ENCODE measurements at places on chromosomes 4 and X.
A peak's percentile ranks its signal among the peaks of the same experiment; 100 is the strongest.

GRCh38 chr4:16859031-16859430 is 39.4 kb downstream of the LDB2 start:
- no peak for DNase-seq

DNA sequence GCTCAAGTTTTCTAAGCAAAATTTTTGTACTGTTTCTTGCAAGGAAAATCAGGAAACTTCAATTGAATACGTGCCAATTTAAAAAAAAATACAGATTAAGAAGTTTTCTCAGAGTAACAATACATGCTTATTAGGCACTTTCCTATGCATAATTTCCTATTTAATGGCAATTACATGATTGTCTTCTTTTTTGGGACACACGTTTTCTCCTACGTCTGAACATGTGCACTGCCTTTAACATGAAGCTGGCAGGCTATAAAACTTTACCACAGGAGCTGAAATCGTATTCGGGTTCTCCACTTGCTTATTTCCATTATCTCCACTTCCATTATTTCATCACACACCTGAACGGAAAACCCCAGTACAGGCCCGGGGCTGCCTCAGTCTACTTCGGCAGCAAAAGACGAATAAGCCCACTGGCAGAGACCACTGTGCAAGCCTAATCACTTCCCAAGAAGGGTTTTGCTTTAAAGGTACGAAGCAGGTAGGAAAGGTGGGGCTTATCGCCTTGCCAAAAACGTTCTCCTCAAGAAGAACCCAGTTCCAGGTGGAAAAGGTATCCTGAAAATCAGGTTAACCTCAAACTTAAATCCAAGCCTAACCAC is 575 bp downstream of the RCHY1 start:
- DNase-seq, result no peak

DNA sequence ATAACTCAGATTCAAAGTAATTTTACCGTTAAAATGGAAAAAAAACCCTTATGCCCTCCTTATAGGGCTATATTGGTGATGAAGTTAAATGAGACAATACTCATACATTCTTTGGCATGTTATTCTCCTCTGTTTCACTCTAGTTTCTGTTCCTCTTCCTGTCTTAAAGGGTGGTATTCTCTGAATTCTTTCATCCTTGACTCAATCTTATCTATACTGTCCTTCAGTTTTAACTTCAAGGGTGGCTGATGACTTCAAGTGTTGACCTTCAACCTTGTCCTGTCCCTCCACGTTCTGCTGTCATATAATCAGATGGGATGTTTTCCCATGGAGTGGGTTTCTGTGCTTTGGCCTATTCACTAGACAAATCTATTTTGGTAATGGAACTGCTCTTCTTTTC is 44.0 kb downstream of the ZNF518B start:
- no peak for DNase-seq

GRCh38 chr4:82818664-82819662 is 20.4 kb upstream of the SCD5 start:
- DNase-seq, result no peak

GRCh38 chrX:27571164-27571563 is 19.0 kb upstream of the DCAF8L2 start:
- DNase-seq, result no peak

DNA sequence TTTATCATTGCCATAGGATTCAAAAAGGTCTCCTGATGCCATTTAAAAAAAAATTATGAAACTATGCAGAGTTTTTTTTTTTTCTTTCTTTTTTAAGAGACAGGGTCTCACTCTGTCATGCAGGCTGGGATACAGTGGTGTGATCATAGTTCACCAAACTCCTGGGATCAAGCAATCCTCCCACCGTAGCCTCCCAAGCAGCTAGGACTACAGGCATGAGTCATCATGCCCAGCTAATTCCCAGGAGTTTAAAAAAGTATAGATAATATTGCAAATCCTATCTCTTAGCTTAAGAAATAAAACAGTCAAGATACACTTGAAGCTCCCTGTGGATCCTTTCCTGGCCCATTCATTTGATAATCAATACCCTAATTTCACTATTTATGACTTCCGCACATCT is 58.6 kb upstream of the PRSS48 start:
- DNase-seq, result peak; percentile 29

DNA sequence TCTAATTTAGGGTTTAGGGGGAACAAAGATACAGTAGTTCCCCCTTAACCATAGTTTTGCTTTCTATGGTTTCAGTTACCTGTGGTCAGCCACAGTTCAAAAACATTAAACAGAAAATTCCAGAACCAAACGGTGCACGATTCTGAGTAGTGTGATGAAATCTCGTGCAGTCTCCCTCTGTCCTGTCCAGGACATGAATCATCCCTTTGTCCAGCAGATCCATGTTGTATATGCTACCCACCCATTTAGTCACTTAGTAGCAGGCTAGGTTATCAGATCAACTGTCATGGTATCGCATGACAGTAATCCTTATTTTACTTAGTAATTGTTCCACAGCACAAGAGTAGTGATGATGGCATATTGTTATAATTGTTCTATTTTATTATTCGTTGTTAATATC is 556.1 kb downstream of the IL1RAPL1 start:
- DNase-seq, result no peak

- peak; percentile 43 for DNase-seq
Observed at GRCh38 chr4:159398236-159398638, 295.4 kb downstream of the RAPGEF2 start.

- peak; percentile 80 for DNase-seq
Observed at GRCh38 chr4:32858971-32859370, 2138.8 kb downstream of the PCDH7 start.

DNA sequence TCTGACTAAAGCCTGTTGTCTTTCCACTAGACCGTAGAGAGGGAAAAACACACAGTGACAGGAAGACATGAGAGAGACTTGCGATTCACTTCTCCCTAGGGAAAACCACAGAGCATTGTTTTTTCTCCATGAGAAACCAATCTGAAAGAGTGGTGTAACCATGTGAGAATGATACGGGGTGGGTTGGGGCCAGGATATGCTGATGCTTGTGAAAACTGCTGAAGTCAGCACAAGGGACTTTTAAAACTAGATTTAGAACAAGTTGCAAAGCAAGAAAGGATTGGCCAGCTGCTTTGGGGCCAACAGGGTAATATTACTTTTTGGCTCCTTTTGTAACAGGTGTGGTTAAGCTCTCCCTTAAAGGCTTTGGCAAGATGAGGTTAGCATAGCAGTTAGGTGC is 66.1 kb downstream of the NHSL2 start:
- DNase-seq, result no peak

DNA sequence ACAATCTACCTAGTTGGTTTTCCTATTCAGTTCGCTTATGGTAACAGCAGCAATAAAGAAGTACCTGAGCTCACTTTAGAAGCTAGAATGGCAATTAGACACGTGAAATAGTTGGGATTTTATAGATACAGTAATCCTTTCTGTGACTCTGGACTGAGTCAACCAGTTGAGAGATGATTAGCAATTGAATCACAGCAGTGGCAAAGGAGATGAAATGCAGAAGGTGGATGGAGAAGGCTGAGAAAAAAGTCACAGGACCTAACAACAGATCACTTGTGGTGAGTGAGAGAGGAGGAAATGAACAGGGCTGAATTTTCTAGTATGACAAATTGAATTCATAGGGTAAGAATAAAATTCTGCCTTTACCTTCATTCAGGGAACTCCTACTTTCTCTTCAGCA is 197.1 kb upstream of the MAGEB18 start:
- DNase-seq, result no peak

GRCh38 chr4:105714071-105714521 is 5.5 kb downstream of the GSTCD start:
- no peak for DNase-seq

DNA sequence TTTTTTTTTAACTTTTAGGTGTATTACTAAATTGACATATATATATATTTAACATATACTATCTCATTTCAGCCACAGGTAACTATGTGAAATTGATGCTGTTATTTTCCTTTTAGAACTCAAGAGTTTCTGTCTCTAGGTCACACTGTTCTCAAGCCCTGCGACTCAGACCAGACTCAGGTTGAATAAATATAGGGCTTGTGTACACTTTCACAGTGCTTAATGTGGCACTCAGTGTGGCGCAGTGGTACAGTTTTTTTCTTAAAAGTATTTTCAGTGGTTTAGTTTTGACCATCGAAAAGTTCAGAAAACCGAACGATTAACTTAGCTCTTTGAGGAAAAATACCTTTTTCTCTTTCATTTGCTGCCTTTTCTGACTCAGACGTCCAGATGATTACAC is 24.7 kb downstream of the PACRGL start:
- DNase-seq, result no peak

- DNase-seq, result no peak
Observed at GRCh38 chrX:78922754-78923153, 22.4 kb upstream of the P2RY10 start.

All from fibroblast of gingiva (primary cell).